ENCODE measurements at places on chromosomes 4 and X.

DNA sequence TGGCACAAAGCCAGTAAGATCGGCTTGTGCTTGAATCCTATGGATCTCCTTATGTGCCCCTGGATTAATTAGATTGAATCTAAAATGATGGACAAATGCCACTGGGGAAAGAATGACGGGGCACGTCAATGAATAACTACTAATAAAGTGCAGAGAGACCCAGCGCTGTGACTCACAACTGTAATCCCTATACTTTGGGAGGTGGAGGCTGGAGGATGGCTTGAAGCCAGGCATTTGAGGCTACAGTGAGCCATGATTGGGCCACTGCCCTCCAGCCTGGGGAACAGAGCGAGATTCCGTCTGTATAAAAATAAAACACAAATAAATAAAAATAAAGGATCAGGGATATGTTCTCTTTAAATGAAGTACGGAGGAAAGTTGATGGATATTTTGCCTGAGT lies 179.4 kb downstream of the DCHS2 start:
- no peak for DNase-seq

GRCh38 chr4:173288296-173288695 lies 45.9 kb downstream of the HMGB2 start:
- no peak for DNase-seq

- DNase-seq: peak; percentile 67
These were observed 72.0 kb downstream of the PRPS1 start for GRCh38 chrX:107700317-107700774.

DNA sequence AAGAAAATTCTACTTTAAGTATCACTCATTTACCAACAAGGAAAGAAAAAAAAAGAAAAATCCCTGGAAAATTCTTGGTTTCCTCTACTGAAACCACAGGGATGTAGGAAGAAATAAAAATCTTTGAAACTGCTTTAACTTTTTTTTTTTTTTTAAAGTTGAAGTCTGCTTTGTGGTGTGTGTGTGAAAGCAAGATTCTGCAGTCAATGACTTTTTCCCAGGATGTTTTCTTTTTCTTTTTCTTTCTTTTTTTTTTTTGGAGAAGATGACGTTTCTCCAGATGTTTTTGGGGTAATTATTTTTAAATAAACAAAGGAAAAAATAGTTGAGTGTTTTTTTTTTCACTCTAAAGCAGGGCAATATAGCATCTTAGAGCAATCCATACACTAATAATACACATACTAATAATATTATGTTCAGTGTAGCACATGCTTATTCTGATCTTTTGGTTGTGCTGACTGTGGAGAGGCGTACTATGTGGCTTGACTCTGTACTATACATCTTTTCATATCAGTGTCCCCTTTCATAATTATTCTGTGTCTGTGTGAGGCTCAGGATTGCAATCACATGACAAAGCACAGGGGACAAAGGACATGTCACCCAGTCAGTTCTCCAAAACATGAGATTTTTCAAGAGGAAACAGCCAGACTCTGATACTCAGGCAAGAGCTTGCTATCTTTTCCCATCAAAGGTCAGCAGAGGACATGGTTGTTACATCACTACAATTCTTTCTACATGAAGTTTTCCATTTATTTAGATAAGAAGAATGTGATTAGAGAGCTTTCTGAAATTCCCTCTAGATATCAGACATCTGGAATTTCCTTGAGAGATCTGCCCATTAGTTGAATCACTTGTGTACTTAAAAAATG lies 111.0 kb downstream of the PDE5A start:
- DNase-seq: no peak

GRCh38 chr4:70877556-70877955 lies 24.6 kb upstream of the MOB1B start:
- DNase-seq: no peak

- no peak for DNase-seq
These were observed 87.4 kb upstream of the SLC7A11 start for GRCh38 chr4:138329506-138330070.

DNA sequence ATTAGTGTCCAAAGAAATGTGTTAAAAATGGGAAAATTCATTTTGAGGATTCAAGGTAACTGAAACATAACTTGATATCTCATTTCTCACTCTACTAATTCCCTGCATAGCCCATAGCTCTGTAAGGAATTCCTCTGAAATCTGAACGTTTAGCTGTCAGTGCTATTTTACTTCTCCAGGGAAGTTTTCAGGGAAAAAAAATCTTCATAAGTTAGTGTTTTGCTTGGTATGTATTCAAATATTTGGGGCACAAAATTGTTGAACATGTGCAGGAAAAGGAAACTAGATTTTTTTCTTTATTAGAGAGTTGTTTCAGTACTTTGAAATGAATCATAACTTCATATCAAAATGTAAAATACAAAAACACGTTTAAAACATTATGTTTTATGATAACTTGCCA lies 891.4 kb downstream of the CENPC start:
- DNase-seq: no peak

- no peak for DNase-seq
These were observed 226.8 kb downstream of the COL25A1 start for GRCh38 chr4:109075621-109076020.

- DNase-seq: no peak
These were observed 8.4 kb upstream of the APLN start for GRCh38 chrX:129663171-129663570.

DNA sequence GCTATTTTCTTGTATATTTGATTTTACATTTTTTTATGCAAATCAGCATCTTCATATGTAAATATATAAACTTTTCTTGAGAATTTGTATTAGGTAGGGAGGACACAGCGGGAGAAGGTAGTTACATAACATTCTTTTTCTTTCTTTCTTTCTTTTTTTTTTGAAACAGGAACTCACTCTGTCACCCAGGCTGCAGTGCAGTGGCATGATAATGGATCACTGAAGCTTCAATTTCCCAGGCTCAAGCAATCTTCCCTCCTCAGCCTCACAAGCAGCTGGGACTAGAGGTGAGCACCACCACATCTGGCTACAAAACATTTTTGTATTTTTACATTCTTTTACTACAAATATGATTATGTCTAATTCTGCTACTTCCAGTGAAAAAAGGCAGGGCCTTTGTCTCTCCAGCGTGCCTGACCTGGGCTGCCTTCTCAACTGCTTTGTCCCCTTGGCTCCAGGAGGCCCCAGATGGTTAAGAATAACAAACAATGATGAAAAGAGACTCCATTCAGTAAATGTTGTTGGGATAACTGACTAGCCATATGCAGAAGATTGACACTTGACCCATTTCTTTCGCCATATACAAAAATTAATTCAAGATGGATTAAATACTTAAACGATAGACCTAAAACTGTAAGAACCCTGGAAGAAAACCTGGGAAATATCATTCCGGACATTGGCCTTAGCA lies 46.5 kb upstream of the FAT4 start:
- DNase-seq: no peak

DNA sequence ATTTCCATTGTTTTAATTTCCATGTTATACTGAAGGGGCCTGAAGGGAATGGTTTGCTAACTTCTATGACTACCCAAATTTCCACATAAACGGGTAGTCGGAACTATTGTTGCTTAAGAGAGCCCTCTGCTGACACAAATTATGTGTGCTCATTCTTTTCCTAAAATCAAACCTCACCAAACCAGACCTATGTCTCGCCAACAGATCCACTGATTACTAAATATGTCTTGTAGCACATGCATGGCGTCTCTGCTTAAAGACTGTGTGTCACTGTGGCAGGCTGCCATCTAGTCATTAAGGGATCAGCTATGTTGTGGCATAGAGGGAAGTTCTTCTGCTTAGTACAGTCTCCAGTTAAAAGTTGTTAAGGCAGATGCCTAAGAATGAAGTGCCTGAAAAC lies 25.1 kb downstream of the PIR start:
- DNase-seq: no peak

- DNase-seq: no peak
These were observed 3.6 kb upstream of the SPP1 start for GRCh38 chr4:87971866-87972265.

GRCh38 chr4:185207466-185207865 lies 1.9 kb upstream of the SNX25 start:
- no peak for DNase-seq

GRCh38 chrX:17553469-17553868 lies 178.5 kb downstream of the NHS start:
- no peak for DNase-seq

- DNase-seq: no peak
These were observed 22.8 kb downstream of the CTBP1 start for GRCh38 chr4:1226144-1226481.

GRCh38 chrX:100830547-100830946 lies 10.4 kb downstream of the CSTF2 start:
- no peak for DNase-seq

DNA sequence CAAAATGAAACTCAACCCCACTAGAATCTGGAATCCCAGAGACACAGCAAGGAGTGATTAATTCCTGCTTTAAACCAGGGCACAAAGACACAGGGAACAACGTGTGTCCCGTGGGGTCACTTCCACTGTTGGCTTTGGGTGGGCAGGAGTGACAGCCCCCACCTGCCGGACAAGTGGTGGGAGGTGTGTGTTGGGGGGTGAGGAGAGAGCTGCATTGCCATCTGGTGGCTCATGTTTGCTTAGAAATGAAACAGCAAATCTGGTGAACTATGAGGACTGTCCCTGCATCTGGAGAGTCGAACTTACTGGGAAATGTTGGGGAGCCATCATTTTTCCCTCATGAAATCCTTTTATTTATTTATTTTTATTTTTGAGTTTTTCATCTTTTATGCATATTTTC lies 75.9 kb upstream of the AFAP1 start:
- no peak for DNase-seq

DNA sequence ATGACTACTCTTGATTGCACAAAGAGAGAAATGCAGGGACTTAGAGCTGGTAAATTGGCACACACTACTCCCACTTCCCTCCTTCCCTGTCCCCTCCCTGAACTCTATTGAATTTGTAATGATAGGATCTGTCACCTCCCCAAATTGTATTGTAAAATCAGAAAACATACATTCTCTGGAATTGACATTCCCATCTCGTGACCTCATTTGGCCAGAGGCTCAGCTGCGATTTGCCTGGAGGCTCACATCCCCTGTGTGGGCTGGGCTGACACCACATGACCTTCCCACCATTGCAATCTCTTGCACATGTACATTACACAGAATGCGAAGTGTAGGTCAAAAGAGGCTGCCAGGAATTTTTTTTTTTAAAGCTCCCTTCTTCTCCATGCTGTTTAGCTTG lies 172.1 kb downstream of the MID1IP1 start:
- DNase-seq: no peak

GRCh38 chr4:10635091-10635490 lies 49.5 kb downstream of the CLNK start:
- DNase-seq: no peak

- no peak for DNase-seq
These were observed 118.2 kb downstream of the FBXW7 start for GRCh38 chr4:152417673-152418072.

- DNase-seq: no peak
These were observed 161.5 kb upstream of the GATB start for GRCh38 chr4:151922306-151922705.

DNA sequence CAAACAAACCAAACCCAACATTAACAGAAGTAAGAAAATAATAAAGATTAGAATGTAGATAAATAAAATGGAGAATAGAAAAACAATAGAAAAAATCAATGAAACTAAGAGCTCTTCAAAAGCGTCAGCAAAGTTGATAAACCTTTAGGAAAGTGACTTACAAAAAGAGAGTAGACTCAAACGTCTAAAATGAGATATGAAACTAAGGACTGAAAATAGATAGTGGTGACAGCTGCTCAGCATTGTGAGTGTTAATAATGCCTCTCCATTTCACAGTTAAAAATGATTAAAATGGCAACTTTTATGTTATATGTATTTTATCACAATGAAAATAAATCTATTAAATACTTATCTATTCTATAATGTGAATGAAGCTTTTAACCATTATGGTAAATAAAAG lies 125.7 kb upstream of the CPXCR1 start:
- DNase-seq: no peak

GRCh38 chr4:83731609-83732008 lies 195.7 kb downstream of the GPAT3 start:
- DNase-seq: no peak

DNA sequence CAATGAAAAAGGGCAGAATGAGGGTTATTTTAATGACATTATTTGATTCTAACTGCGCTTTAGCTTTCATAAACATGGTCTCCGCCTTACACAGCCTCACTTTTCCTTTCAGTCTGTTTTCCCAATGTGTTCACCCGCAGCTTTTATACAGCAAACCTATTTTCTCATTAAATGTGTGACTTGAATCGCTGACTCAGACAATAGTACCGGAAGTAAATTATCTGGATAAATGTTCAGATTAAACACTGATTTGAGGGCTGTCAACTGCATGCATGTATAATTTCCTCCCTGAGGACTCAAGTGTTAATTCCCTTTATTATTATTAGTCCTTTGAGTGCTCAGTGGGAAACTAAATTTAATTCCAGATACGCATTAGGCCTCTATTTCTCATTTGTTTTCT lies 117.3 kb downstream of the FAM133A start:
- DNase-seq: no peak

DNA sequence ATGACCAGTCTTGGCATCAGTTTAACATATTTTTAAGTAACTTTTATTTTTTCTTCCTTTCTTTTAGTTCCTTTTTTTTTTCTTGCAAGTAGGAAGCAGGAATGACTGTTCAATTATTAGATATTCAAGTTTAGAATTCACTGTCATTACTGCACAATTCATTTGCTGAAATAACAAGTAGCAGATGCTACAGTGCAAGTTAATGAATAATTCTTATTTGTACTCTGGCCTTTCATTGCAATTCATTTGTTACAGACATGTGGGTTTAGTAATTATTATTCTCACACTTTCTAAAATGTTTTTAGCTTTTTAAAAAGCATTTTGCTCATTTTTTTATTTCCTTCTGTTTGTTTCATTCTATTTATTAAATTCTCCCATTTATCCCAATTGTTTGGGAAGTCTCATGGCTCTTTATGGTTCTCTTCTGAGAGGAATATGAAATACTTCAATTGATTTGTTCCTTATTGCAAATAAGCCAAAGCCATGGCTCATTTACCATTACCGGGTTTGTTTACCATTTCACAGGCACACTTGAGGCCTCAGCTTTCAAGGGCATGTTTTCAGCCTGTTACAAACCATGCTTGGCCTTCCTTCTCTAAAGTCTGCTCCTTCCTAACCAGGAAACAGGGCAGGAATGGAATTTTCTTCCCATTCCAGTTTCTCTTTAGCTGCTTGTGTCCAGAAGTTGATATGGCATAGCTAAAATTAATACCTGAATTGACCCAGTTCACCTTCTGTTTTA lies 4.6 kb upstream of the DCAF4L1 start:
- DNase-seq: no peak

GRCh38 chr4:61431131-61431530 lies 231.0 kb downstream of the ADGRL3 start:
- no peak for DNase-seq

DNA sequence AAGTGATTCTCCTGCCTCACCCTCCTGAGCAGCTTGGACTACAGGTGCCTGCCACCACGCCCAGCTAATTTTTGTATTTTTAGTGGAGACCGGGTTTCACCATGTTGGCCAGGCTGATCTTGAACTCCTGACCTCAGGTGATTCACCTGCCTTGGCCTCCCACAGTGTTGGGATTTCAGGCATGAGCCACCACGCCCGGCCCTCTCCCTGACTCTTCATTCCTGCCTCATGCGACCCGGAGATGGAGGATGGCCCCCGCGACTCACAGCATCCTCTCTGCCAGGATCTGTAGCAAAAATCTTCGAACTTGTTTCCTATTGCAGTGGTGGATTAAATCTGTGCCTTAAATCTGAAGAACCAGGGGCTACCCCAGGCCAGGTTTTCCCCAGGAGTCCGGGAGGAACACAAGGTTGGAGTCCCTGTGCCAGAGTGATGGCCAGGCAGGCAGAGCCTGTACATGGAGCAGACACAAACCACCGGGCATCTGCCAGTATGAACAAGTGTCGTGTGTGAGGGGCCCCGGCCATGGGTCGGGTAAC lies 11.5 kb downstream of the CPLX1 start:
- no peak for DNase-seq
